ENCODE measurements at places on chromosomes 3 and 15. TPM values are rescaled to one million over a fixed set of nuclear protein-coding genes. Genes with fewer than 3 reads are reported as not detected.

PCLAF gene
- total RNA-seq: 107 TPM

DNA sequence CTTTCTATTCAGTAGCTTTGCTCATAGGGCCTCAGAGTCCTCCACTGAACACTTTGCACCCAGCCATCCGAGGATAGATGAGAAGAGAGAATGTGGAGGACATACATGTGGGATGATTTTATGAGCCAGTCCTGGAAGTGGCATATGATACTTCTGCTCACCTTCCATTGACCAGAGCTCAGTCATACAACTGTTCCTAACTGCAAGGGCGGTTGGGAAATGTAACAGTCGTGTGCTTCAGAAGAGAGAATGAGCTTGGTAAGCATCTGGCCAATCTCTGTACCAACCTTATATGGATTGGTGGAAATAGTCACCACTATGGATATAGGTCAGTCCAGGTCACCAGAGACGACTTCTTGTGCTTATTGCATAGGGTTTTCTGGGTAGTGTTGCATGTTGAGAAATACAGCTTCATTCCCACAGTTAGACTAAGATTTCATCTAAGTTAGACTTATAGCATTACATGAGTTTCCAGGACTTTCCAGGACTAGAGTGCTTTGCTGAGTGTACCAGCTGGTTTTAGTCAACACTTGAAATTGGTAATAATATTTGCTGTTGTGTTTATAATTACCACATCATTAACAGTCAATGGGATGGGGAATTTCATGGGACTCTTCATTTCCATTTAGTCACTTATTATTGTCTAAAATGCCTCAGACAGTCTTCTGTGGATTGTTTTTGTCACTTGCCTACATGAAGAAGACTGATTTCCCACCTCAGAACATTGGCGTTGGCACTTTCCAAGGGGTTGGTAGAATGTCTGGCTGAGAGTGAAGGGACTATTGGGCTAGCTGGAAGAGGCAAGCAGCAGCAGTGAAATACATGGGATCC, 214.5 kb upstream of the ROPN1 start:
- no peak for DNase-seq

GRCh38 chr3:140834266-140835037, 107.2 kb upstream of the SLC25A36 start:
- DNase-seq: no peak

RBP2 gene
- not detected for total RNA-seq

MOBP gene
- total RNA-seq: not detected

DNA sequence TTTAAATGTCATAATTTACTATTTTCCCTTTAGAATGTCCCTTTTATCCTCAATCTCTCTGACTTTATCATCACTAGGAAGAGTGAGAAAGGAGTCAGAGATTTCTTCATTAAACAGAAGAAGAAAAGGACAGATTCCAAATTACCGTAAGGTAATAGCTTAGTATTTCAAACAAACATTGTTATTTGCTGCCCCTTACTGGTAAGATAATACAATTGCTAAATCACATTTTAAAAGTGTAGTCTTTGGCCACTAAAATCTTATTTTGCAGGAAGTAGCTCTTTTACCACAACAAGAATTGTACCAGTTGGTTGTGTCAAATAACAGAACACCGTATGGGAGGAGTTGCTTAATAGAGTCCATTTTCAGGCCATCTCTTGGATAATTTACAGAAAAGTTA, 53.7 kb downstream of the CGGBP1 start:
- no peak for DNase-seq

- DNase-seq: no peak
Observed at GRCh38 chr3:66039590-66039887, 821 bp upstream of the MAGI1 start.

PLA2G4E gene
- not detected for total RNA-seq

All from epithelial cell of proximal tubule (primary cell).